ENCODE measurements at places on chromosomes 1 and 21.

GRCh38 chr1:201648066-201648906, 109.4 kb downstream of the NAV1 start:
- H3K4me3 ChIP-seq: no peak overlapping the region
- H3K27ac ChIP-seq: no peak overlapping the region
- H3K4me1 ChIP-seq: no peaks in the 10 kb centered on the region
- H3K36me3 ChIP-seq: no peaks in the 10 kb centered on the region
- DNase-seq: peak; percentile 32
- peaks cover 79% of the 10 kb centered on the region for H3K27me3 ChIP-seq

- peaks cover 14% of the 10 kb centered on the region for H3K4me1 ChIP-seq
- no peaks in the 10 kb centered on the region for H3K36me3 ChIP-seq
- DNase-seq: no peak
- no peak overlapping the region for H3K27ac ChIP-seq
- H3K4me3 ChIP-seq: no peak overlapping the region
Measured at GRCh38 chr1:24769656-24770651, 24.7 kb downstream of the CLIC4 start.

- no peaks in the 10 kb centered on the region for H3K4me1 ChIP-seq
- H3K36me3 ChIP-seq: no peaks in the 10 kb centered on the region
- H3K27me3 ChIP-seq: no peaks in the 10 kb centered on the region
- no peak overlapping the region for H3K4me3 ChIP-seq
Measured at GRCh38 chr21:44525391-44526095, 14.5 kb downstream of the KRTAP10-1 start.

DNA sequence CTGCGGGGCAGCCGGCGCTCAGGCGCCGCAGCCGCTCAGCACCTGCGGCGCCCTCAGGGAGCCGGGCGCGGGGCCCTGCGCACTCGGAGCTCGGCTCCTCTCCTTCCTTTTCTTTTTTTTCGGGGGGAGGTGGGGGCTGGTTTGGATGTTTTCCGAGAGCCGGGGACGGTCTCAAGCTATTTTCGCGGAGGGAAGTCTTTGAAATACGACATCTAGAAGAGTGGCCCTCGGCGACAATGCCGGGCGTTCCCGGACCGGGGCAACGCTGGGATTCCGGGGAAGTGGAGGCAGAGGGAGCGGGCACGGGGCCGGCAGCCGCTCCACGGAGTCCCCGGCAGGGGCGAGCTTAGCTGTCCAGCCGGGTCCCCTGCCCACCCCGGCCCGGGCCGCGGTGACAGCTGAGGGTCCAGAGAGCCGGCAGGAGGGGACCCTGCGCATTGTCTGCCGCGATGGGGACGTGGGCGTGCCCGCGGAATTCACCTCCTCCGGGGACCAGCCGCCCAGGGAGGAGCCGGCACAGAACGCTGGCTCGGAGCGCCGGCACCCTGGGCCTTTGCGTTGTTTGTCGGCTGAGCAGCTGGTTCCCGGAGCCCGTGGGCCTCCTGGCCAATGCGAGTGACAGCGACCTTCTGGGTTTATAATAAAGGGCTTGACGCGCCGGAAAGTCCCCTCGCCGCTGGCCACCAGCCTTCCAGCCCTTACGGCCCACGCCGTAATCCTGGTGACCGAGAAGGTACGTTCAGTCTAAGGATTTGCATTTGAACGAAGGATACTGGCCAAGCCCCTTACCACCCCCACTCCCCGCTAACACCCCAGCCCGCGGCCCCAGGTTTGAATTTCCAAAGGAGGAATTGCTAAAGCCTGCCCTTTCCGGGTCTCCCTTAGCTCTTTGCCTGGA, 582 bp downstream of the SLC37A1 start:
- H3K27me3 ChIP-seq: peaks cover 10% of the 10 kb centered on the region
- peaks cover 34% of the 10 kb centered on the region for H3K36me3 ChIP-seq
- DNase-seq: peak; percentile 72
- peaks cover 32% of the 10 kb centered on the region for H3K4me1 ChIP-seq

- peaks cover 16% of the 10 kb centered on the region for H3K4me1 ChIP-seq
- H3K27ac ChIP-seq: peak overlapping the region; percentile 4
- no peak overlapping the region for H3K4me3 ChIP-seq
- no peak for DNase-seq
- H3K36me3 ChIP-seq: peaks cover 7% of the 10 kb centered on the region
Measured at GRCh38 chr21:43937051-43937832, 72.2 kb downstream of the AGPAT3 start.

DNA sequence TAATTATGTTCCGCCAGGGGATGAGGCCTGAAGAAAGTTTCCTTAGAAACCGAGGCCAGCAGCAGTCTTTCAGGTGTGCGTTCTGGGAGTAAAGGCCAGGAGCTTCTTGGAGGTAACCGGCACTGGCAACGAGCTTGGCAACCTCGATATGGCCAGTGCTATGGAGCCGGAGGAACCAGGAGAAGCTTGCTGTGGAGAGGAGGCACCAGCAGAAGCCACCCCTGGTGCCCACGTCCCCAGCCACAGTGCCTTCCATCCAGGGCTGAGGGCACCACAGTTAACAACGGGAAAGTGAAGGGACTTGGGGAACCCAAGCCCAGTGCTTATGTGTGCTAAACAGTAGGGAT, 41.5 kb upstream of the LIN9 start:
- no peaks in the 10 kb centered on the region for H3K4me1 ChIP-seq
- no peak overlapping the region for H3K27ac ChIP-seq
- DNase-seq: no peak

DNA sequence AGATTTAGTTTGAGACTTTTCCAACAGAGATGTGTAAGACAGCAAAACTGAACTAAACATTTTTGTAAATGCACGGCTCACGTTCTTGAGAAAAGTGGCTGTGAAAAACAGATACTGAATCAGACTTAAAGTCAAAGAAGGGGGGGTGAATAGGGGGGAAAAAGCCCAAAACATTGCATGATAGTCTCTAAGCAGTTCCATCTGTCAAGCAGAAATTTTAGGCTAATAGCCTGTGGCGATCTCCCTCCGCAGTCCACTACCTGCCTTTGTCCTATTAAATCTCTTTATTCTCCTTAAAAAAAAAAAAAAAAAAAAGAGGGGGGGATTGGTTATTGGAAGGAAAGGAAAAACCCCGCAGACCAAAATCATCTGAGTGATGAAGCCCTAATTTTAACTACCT, 217.6 kb upstream of the NFIA start:
- no peak overlapping the region for H3K27ac ChIP-seq
- H3K4me1 ChIP-seq: no peaks in the 10 kb centered on the region
- no peaks in the 10 kb centered on the region for H3K27me3 ChIP-seq
- DNase-seq: no peak
- H3K4me3 ChIP-seq: no peak overlapping the region
- H3K36me3 ChIP-seq: no peaks in the 10 kb centered on the region

DNA sequence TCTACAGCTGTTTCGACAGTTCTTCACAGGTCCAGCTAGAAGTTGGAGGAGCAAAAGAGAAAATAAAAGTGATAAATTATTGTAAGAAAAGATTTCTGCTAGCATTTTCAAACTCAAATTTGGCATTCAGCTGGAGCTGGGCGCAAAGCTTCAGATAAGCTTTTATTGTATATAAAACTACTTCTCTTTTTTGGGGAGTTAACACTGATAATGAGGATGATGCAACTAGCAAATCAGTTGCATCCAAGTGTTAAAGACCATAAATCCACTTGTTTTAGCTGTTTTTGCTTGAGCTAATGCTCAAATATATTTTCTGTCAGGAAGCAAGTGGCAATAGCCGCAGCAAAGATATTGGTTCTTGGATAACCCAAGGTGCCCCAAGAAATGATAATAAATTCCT, 127.1 kb upstream of the PKN2 start:
- no peak for DNase-seq
- H3K27ac ChIP-seq: no peak overlapping the region
- H3K4me1 ChIP-seq: no peaks in the 10 kb centered on the region
- H3K27me3 ChIP-seq: no peaks in the 10 kb centered on the region

DNA sequence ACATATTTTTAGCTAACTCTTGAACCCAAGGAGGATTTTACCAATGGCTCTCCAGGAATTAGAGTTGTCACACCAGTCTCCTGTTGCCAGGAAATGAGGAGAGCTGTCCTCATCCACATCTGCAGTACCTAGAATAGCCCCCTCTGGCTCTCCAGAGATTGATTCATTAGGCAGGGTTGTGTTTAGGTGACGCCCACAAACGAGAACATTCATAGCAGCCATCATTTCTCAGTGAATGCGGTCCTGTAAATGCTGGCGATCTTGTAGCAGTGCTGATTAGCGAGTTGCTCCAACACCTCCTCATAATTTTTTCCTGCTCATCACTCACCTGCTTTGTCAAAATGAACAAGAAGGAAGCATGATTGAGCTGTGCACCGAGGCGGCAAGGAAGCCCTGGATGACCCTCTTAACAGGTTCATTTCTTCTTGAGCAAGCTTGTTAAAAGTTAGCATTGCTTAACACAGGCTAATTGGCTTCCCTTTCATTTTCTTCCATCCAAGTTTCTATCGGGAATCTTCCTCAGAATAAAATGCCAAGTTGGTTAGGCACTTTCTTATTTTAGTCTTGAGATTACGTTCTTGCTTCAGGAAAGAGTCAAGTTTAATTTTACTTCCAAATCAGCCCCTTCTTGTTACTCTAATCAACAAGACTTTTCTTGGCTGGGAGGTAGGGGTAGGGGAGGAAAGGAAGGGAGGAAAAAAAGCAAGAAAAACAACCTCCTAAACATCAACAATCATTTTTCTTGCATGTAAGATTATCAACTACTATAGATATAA, 16.5 kb upstream of the KLHDC8A start:
- peaks cover 53% of the 10 kb centered on the region for H3K27me3 ChIP-seq
- no peak overlapping the region for H3K27ac ChIP-seq
- no peak overlapping the region for H3K4me3 ChIP-seq
- H3K36me3 ChIP-seq: no peaks in the 10 kb centered on the region
- H3K4me1 ChIP-seq: peaks cover 7% of the 10 kb centered on the region

GRCh38 chr1:39490596-39491145, 765 bp upstream of the BMP8A start:
- DNase-seq: no peak
- H3K36me3 ChIP-seq: peaks cover 7% of the 10 kb centered on the region
- H3K4me1 ChIP-seq: peaks cover 12% of the 10 kb centered on the region
- H3K27ac ChIP-seq: peak overlapping the region; percentile 15

- H3K36me3 ChIP-seq: peaks cover 4% of the 10 kb centered on the region
- H3K4me1 ChIP-seq: peaks cover 30% of the 10 kb centered on the region
- DNase-seq: no peak
- H3K27ac ChIP-seq: no peak overlapping the region
- H3K27me3 ChIP-seq: peaks cover 100% of the 10 kb centered on the region
Measured at GRCh38 chr21:41764558-41765419, 2.1 kb downstream of the RIPK4 start.

- no peaks in the 10 kb centered on the region for H3K27me3 ChIP-seq
- H3K4me1 ChIP-seq: peaks cover 50% of the 10 kb centered on the region
- DNase-seq: no peak
- H3K27ac ChIP-seq: peak overlapping the region; percentile 73
- H3K36me3 ChIP-seq: peaks cover 11% of the 10 kb centered on the region
Measured at GRCh38 chr1:1373051-1373814, 1.8 kb downstream of the AURKAIP1 start.

DNA sequence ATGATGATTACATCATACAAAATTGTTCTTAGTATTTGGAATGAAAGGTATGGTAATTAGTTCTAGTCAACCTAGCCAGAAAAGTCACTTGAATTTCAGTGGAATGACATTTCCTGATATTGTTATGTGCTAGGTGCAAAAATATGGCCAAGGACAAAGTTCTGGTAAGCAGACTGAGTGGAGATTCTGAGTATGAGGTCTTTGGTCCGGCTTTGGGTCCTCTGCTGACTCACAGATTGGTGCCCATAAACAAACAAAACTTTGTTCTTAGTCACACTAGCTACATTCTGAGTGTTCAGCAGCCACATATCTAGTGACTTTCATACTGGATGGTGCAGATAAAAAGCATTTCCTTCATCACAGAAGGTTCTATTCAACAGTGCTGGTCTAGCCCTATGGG, 206.1 kb downstream of the ZNF648 start:
- H3K36me3 ChIP-seq: no peaks in the 10 kb centered on the region
- no peak overlapping the region for H3K4me3 ChIP-seq
- no peaks in the 10 kb centered on the region for H3K4me1 ChIP-seq
- no peaks in the 10 kb centered on the region for H3K27me3 ChIP-seq
- H3K27ac ChIP-seq: no peak overlapping the region

- peaks cover 91% of the 10 kb centered on the region for H3K27me3 ChIP-seq
- H3K27ac ChIP-seq: no peak overlapping the region
- H3K36me3 ChIP-seq: no peaks in the 10 kb centered on the region
- H3K4me3 ChIP-seq: no peak overlapping the region
Measured at GRCh38 chr1:202649553-202650392, 60.5 kb downstream of the SYT2 start.

GRCh38 chr1:28288487-28288886, 29.2 kb downstream of the SESN2 start:
- peaks cover 37% of the 10 kb centered on the region for H3K27me3 ChIP-seq
- H3K27ac ChIP-seq: no peak overlapping the region
- no peak overlapping the region for H3K4me3 ChIP-seq
- peaks cover 5% of the 10 kb centered on the region for H3K4me1 ChIP-seq
- H3K36me3 ChIP-seq: no peaks in the 10 kb centered on the region

DNA sequence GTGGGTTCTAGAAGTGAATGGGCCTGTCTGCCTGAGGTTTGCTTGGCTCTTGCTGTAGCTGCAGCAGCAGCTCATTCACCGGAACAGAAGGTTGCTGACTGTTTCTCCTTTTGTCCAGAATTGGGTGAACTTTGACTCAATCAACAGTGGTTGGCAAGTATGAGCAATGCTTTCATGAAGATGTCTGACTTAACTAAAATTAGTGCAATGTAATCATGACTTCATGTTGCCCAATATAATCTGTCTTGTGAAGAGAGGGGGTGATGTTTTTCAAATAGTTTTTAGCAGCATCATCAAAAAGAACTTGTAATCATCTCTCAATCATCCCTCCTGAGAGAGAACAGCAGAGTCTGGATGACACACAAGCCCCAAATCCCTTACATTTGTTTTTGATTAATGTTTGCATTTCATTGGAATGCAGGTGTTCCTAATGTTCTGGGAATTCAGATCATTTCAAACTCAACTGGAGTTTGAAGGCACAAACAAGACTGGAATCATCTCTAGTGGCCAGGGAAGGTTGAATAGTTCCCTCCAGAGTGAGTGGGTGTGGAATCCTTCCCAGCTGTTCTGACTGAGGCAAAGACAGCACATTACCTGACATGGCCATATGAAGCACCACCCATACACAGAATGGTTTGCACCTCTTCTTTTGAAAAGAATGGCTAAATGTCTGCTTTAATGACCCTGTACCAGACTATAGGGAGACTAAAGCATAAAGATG, 82.9 kb downstream of the HLX start:
- H3K4me3 ChIP-seq: no peak overlapping the region
- no peak for DNase-seq
- H3K27ac ChIP-seq: no peak overlapping the region
- no peaks in the 10 kb centered on the region for H3K27me3 ChIP-seq

DNA sequence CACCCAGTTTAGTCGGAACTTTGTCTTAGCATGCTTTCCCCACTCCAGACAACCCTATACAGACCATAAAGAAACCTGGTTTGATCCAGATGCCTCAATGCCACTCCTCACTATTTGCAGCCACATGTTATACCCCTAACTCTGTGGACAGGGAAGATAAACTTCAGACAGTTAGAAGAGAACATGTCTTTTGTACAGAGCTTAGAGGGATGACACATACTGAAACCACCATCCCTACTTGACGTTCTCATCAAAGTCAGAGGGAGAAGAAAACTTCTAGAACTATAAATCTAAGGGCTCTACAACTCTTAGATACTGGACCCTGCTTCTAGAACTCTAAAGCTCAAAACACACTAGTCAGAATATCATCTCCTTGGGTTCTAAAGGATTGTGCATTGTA, 3.7 kb downstream of the SYT6 start:
- no peak for DNase-seq
- H3K4me1 ChIP-seq: peaks cover 8% of the 10 kb centered on the region
- H3K4me3 ChIP-seq: no peak overlapping the region
- no peak overlapping the region for H3K27ac ChIP-seq

All from activated naive CD4-positive, alpha-beta T cell treated with anti-CD3 and anti-CD28 coated beads, Interleukin-2, amount 10 ng/mL, durations not matched to agents 7 days and 5 days (primary cell).